ENCODE measurements at places on chromosomes 6 and 20.

DNA sequence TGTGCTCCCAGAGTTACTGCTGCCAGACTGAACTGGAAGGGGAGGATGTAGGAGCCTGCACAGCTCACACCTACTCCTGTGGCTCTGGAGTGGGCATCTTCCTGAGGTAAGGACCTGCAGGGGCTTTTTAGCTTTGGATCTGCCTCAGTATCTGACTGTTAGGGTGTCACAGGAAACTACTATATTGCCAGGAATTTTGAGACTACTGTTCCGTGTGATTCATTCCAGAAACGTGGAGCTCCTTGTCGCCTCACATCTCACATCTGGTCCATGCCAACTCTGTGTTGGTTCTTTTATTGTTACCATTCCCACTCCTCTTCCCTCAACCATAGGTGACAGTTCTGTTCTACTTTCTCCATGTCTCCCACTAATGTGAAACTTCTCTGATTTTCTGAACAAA lies 34.1 kb downstream of the PRPH2 start:
- DNase-seq: no peak

DNA sequence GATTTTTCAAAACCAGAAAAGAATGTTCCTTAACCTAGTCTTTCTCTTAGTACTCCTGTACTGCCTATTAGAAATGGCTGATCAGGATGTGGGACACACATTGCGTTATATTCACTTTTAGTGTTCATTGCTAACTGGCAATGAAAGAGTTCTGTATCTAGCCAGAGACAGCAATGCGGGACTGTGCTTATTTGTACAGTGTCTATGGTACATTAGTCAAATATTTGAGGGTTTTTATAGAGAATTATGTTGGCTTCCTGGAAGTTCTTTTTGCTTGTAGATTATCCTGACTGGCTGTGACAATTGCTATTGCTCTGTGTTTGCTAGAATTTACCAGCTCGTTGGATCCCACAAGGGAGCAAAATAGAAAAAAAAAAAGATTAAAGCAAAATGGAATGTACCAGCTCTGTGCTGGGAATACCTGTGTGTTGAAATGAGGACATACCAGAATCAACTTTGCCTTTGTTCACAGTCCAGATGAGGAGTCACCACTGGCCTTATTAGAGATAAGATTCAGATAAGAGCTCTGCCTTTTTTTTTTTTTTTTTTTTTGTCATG lies 22.4 kb upstream of the IFNGR1 start:
- DNase-seq: no peak

GRCh38 chr20:64047968-64048401 lies 1.5 kb downstream of the SOX18 start:
- peak; percentile 58 for DNase-seq

GRCh38 chr6:72580281-72580940 lies 41.5 kb upstream of the KCNQ5 start:
- peak; percentile 89 for DNase-seq

- DNase-seq: peak; percentile 18
Observed at GRCh38 chr6:164085091-164086075, 670.9 kb downstream of the QKI start.

DNA sequence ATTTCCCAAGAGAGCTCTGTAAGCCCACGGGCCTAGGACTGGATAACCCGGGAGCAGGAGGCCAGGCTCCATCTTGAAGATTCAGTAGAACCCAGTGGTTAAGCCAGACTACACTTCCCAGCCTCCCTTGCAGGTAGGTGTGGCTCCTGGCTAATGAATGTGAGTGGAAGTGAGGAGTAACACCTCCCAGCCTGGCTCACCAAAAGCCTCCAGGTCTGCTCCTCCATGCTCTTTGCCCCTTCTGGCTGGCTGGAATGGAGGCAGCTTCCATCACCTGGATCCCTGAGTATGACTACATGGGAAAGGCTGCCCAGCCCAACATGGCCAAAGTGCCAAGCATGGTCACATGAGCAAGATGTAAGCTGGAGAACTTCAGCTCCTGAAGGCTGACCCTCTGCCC lies 9.7 kb downstream of the LRRN4 start:
- DNase-seq: no peak

GRCh38 chr6:137698636-137699030 lies 168.4 kb upstream of the TNFAIP3 start:
- DNase-seq: peak; percentile 88

DNA sequence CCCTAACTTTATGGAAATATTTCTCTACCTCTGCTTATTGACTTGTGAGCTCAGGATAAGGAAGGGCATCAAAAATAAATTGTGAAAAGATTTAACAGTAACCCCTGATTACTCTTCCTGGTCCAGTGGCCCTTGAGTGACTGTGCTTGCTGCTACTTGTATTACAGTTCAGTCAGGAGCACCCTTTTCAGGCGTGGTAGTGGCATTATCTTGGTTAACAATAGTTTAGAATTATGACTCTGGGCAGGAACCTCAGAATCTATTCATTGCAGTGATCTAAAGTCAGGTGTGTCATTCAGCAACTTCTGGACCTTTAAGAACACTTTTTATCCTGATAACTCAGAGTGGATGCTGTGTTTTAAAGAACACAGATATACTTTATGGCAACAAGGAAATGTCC lies 43.4 kb downstream of the FAM135A start:
- DNase-seq: no peak

DNA sequence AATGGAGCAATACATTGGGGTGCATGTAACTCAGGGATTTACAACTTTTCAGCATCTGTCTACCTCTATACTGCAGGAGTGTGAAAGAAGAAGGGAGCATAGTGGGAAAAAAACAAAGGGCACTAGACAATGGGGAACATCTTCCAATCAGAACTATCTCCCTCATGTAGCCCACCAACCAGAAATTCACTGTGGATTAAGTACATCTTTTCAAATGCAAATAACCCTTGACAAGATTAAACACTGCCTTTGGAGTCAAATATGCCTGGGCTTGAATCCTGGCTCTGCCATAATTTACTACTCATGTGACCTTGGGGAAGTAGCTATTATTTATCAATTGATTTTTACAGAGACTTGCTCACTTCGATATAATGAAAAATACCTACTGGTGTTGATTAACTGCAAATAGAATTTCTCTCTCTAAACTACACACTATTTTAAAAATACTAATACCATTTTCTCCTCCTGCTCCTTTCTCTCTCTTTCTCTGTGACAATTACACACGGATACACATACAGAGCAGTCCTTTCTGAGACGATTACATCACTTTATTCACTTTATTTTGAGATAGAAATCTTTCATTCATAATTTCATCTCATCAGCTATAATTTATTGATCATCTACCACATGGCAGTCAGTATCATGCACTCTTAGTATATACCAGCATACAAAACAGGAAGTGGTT lies 783.7 kb downstream of the FRK start:
- DNase-seq: no peak

- DNase-seq: no peak
Observed at GRCh38 chr6:40252531-40253258, 318.4 kb upstream of the MOCS1 start.

GRCh38 chr6:100088009-100088408 lies 94.0 kb upstream of the MCHR2 start:
- DNase-seq: no peak

DNA sequence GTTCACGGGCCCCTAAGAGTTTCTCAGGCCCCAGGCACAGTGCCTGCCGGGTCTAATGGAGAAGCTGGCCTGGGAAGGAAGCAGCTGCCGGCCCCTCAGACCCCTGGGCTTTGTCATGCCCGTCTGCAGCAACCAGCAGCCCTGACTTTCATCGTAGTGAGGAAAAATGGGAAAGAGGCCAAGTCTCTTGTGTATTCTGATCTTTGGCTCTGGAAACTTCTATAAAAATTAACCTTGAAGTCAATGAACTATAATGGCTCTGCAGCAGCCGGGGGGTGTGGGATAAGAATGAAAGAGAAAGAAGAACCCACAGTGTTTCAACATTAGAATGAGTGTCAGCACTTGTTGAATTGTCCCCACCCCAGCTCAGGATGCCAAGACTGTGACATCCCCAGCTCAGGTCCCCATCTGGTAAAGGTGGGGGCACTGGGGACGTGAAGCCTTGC lies 12.9 kb downstream of the TGM2 start:
- no peak for DNase-seq

DNA sequence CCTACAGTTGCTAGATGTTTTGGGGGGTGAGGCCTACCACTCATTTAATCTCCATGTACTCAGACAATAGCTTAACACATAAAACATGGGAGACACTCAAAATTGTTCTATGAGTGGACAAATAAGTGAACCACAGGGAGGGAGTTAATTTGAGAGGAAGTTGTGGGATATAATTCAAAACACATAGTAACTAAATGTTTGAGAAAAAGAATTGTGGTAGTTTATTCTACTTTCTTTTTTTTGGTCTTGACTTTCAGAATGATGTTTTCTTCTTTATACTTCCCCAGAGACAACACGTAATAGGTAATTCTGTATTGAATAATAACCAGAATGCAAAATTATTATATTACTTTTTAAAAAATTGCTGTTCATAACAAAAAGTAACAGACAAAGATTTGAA lies 453.8 kb downstream of the RFPL4B start:
- peak; percentile 9 for DNase-seq

DNA sequence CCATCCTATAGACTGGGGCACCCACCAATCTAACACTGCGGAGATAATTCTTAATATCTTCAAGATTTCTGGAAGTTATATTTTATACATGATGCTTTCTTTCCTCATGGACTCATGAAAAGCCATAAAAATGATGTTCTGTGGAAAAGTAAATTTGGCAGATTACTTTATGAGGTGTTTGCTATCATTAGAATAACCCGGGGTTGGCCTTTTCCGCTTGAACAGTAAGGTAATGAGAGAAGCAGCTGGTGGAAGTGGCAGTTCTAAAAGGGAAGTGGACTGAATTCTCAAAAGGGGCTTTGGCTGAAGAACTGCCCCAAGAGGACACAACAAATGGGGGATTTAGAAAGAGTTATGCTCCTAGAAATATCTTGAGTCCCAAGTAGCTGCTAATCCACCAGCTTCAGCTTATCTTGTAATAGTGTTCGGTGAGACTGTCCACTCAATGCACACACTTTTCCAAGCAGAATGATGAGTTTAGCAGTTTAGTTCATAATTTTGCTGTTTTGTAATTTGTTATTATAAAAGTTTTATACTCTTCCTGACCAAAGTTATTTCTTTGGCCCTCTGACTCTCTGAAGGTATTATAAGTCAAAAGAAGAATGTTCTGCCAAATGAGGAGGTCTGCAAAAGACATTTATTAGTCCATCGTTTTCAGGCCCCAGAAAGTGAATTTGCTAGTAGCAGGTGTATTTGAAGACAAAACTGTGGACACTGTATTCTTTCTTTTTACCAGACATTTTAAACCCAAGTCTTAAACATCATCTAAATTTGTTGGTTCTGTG lies 2.9 kb downstream of the ISM1 start:
- no peak for DNase-seq

- peak; percentile 70 for DNase-seq
Observed at GRCh38 chr6:16705081-16705993, 55.9 kb downstream of the ATXN1 start.

DNA sequence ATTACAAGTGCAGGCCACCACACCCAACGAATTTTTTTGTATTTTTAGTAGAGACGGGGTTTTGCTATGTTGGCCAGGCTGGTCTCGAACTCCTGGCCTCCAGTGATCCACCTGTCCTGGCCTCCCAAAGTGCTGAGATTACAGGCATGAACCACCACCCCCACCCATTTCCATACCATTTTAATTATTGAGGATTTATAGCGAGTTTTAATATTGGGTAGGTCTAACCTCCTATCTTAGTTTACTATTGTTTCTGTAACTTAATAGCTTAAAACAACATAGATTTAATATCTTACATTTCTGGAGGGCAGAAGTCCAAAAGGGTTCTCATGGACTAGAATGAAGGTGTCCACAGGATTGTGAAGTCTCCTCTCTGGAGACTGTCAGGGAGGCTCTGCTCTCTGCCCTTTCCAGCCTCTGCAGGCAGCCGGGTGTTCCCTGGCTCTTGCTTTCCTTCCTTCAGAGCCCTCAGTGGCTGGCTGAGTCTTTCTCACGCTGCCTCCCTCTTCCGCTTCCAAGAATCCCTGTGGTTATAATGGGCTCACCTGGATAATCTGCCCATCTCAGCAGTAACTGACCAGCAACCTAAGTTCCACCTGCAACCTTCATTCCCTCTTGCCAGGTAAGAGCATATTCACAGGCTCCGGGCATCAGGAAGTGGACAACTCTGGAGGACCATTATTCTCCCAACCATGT lies 18.6 kb upstream of the BCAS4 start:
- no peak for DNase-seq

DNA sequence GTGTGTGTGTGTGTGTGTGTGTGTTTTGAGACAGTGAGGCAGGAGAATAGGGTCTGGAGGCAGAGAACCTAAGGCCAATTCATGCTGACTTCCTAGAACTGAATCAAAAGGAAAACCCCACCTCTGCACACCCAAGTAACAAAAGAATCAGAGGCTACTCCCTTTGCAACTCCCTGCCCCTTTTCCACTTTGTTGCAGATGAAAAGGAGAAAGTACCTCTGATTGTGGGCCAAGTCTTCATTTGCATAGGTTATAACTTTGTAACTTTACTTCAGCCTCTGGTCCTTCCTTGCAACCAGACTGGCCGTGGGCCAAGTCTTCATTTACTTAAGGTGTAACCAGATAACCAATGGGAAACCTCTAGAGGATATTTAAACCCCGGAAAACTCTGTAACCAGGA lies 168.8 kb downstream of the EYA2 start:
- no peak for DNase-seq

- no peak for DNase-seq
Observed at GRCh38 chr6:9422138-9422537, 986.8 kb upstream of the SLC35B3 start.

- no peak for DNase-seq
Observed at GRCh38 chr6:71410164-71410566, 121.6 kb downstream of the OGFRL1 start.

DNA sequence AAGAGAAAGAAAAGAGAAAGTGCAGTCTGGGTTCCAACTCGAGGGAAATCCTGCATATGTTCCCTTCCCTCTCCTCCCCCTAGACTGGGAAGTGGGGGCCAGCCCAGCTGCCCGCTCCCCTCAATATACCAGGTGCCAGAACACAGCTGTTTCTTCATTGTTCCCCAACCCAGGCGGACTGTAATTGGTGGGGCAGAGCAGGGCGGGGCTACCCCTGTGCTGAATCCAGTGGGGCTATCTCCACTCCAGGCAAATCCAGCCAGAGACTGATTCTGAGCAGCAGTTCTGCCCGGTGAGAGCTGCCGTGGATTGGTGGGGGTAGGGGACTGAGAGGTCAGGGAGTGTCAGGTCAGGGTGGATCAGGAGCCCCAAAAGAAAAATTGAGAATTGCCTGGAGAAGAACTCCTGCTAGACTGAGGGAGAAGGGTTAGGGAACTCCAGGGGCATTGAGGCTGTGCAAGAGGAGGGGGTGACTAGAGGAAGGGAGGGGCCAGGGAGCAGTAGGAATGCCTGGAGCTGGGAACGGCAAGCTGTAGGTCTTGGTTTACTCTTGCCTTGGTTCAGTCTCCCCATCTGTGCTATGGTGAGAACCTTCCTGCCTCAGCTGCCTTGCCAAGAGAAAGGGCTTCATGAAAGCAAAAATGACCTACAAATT lies at the start of gene MYMX:
Gene MYMX (plus strand): TSS at position 250 of the 655 bp plus-strand sequence. CDS start 546 bp downstream, outside the sequence.
- peak; percentile 33 for DNase-seq

- no peak for DNase-seq
Observed at GRCh38 chr20:14996883-14997672, 659.7 kb upstream of the FLRT3 start.

- no peak for DNase-seq
Observed at GRCh38 chr20:62627901-62628612, 14.2 kb upstream of the SLCO4A1 start.

GRCh38 chr6:140311146-140311545 lies 936.7 kb upstream of the CITED2 start:
- no peak for DNase-seq

Measured in common myeloid progenitor, CD34-positive (primary cell).